ENCODE measurements at places on chromosomes 12 and 14. TPM values are rescaled to one million over a fixed set of nuclear protein-coding genes. Genes with fewer than 3 reads are reported as not detected.

DNA sequence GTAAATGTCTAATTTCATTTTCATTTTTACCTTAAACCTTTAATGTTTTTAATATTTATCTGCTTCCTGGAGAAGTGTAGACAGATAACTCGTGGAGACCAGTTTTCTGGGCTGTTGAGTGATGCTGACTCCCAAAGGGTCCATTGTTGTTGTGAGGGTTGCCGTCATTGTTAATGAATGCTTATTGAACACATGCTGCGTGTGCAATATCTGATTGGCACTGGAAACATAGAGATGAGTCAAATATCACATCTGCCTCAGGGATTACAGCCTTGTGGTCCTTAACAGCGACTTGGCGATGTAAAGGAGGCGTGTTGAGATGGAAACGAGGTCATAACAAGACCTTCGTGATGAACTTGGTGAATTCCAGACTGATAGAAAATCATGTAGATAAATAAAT lies 85.9 kb downstream of the FBXW8 start:
- no peak for ATAC-seq

- ATAC-seq, result no peak
These were observed 140.1 kb downstream of the ATP23 start for GRCh38 chr12:58081488-58081887.

DNA sequence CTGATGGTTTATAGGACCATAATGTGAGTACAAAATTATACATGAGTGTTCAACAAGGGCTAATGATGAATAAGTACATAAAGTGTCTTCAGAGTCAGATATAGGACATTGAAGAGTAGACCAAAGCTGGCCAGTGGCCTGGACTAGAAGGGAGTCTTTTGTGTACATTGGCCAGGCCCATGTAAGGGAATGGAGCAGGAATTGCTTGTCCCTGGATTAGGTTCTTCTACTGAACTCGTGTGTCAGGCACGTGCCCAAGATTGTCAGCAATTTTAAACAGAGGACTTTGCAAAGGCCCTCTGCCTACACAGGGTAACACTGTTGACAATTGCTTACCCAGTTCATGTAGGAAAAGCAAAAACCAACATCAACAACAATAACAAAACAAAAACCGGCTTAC lies 196.0 kb upstream of the SEL1L start:
- no peak for ATAC-seq

Gene SYCP3
- 0.12 TPM for total RNA-seq

DNA sequence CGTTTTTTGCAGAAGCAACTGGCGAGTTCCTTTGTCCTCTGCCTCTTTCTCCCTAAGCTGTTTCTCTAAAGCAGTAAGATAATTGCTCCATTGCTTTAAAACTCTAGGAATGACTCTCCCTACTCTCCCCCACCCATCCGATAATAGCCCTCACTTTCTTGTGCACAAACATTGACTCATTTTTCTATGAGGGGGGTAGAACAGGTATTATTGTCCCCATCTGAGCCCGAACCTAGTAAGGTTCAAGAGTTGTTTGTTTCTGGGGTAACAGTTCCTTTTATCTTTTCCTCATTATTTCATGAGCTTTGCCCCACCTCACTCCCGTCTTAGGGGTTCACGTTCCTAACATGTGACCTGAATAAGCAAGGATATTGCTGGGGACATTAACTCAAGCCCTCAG lies 190.6 kb downstream of the EMP1 start:
- ATAC-seq, result no peak

- peak; percentile 86 for ATAC-seq
These were observed at the start of gene ACOT6 for GRCh38 chr14:73612339-73613045. ACOT6 (plus strand) TSS chr14:73612517; CDS start chr14:73612572, 55 bp downstream.

GRCh38 chr14:57871459-57872080 lies 5.7 kb upstream of the SLC35F4 start:
- no peak for ATAC-seq

DNA sequence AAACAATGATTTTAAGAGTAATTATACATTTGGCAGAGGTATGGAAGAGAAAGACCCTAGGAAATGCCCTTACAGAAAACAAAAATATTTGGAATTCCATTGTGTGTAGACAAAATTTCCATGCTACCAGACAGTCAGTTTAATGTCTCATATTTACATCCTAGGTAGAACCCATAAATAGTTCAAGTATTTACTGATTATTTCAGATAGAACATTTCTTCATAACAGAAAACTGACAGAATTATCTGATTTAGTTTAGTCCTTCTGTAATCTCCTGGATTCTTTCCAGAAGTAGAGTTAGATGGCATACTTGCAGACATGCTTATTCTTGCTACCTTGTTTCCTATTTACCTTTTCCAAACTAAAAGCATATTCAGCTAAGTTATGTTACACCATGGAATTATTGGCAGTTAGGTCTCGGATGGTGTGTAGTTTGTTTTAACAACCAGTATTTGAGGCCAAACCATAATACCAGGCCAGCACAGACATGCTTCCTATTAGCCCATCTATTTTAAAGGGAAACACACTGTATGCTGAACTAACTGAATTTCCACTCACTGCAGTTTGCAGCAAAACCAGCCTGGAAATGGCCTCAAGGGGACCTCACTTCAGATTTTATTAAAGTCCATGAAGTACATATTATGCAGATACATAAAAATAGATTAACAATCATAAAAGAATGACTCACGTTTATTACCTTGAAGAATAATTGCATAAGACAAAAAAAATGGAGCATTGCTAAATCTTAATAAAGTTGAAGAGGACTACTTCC lies 126.6 kb upstream of the LRIG3 start:
- peak; percentile 92 for ATAC-seq

DNA sequence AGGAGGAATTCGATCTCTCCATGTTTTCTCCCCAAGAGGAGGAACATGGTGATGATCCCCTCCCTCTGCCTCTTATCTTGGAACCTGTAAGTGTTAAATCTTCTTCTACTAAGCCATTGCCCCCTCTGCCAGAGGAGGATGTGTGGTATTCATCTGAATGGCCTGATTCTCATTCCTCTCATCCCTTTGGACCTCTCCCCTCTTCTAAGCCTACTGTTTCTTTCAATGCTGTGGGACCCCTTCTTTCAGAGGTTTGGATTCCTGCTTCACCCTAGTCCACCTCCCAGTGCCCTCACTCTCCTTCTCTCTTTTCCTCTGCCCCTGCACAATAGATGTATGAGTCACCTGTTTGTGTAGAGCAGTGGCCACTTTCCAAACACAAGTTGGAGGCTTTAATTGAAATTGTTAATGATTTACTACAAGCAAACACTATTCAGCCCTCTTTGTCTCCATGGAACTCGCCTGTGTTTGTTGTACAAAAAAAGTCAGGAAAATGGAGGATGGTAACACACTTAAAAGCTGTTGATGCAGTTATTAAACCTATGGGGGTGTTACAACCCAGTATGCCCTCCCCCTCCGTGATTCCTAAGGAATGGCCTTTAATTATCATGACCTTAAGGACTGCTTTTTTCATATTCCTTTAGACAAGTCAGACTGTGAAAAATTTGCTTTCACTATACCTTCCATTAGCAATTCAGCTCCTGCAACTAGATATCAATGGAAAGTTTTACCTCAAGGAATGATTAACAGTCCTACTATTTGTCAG lies 192.1 kb upstream of the ALG10B start:
- ATAC-seq, result no peak

Gene KRT71
- total RNA-seq, result not detected

DNA sequence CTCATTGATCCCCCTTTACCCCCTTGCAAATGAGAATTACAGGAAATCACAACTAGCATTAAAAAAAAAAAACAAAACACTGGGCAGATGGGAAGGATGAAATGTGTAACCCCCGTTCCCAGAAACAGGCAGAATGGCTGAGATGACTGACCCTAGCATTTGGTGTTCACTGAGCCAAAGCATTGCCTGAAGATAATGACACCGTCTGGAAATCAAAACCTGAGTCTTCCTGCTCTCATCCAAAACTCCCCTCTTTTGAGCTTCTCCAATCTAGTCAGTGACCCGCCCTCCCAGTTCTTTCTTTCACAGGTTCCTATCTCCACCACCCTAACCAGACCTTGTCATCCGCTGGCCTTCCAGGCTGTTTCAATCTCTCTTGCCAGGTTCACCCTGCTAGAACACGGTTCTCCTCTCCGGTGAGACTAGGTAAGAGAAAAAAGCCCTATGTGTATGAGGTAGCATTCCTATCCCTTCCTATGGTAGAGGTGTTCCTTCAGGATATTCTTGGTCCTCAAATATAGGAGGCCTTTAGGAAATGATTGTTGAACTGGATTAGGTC lies 21.3 kb downstream of the SUSD6 start:
- no peak for ATAC-seq

DNA sequence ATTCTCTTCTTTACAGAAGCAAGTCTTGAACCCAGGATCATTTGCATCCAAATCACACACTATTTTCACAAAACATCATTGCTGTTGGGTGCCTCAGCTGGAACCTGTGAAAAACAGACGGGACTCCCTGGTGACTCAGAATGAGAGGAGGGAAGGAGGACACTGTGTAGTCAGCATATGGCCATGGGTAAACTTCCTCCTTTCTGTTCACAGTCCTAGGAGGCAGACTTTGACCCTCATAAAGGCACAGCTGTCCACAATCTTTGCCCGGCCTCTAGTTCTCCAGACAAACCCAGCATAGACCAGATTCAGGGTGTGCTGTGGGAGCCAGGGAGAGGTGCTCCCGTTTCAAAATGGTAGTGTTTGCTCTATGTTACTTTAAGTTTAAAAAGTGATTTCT lies 62.0 kb downstream of the DYRK2 start:
- peak; percentile 65 for ATAC-seq

Gene GALNT16
- 1.00 TPM for total RNA-seq

DNA sequence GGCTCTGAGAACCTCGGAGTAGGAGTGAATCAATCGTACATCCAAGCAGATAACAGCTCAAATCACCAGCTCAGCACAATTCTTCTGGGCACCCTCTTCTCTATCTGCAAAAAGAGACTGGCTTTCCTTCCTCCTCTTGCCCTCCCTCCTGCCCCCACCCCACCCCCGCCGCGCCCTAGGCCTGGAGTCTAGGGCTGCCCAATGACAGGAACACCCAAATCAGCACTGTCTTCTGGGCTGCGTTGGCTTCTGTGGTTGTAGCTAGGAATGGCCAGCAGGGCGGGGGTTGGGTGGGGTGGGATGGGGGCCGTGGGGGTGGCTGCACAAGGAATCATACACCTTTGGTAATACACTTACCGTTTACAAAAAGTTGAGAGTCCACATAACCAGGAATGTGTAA lies 28.0 kb upstream of the TMCC3 start:
- ATAC-seq, result no peak

DNA sequence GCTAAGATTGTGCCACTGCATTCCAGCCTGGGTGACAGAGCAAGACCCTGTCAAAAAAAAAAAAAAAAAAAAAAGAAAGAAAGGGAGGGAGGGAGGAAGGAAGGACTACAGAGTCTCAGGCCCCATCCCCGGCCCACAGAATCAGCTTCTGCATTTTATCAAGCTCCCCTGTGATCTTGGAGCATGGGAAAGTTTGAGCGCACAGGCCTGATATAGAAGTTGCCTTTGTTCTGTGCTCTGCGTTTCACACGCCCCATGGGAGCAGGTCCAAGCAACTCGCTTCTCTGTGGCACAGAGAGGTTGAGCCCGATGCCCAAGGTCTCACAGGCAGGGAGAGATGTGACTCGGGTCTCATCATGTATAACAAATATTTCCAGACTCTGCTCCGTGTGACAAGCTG lies 101.8 kb downstream of the PHETA1 start:
- ATAC-seq, result no peak

DNA sequence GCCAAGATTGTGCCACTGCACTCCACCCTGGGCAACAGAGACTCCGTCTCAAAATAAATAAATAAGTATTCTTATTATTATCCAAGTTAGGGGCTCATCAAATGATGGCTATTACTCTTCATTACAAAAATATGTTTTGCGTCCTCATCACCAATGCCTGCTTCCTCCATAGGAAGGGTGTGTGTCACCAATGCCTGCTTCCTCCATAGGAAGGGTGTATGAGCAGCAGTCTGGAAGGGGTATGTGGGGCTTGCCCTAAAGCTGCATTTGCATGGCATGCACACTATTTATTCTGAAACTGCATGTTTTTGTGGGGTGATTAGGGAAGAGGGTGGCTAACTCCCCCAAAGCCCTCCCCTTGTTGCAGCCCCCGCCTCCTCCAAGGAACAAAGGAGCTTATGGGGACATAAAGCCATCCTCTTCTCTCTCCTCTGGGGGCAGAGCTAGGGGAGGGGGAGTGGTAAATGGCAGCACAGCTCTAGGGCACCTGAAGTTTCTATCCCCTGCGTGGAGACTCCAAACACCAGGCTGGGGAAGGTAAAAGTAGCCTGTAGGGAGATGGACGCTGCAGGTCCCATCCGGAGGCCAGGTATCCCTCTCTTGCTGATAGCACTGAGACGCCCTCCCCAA lies 1.3 kb downstream of the CAMKK2 start:
- no peak for ATAC-seq

DNA sequence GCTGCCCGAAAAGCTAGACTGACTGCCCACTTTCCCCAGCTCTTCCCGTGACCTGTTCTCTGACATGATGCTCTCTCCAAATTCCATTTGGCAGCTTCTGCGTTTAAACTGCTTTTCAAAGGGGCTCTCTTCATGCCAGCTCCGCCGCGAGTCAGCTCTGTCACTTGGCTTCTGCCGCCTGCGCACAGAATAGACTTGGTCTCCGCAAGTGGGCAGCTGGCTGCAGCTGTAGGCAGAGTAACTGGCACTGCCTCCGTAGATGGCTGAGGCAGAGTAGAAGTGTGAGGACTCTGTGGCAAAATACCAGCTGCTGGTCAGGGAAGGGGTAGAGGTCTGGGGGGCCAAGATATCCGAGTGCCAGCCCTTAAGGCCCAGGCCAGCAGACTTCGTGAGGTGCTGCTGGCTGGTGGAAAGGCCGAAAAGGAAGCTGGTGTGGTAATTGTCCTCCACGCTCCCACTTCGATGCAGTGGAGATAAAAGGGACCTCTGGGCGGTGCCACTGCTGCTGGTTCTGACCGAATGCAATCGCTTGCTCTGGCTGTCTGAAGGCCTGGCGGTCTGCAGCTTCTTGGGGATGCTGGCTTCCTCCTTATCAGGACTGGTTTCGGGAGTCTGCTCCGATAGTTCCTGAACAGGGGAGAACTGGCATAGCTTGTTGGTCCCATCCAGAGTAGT lies 85.7 kb downstream of the DUSP16 start:
- ATAC-seq, result peak; percentile 8

DNA sequence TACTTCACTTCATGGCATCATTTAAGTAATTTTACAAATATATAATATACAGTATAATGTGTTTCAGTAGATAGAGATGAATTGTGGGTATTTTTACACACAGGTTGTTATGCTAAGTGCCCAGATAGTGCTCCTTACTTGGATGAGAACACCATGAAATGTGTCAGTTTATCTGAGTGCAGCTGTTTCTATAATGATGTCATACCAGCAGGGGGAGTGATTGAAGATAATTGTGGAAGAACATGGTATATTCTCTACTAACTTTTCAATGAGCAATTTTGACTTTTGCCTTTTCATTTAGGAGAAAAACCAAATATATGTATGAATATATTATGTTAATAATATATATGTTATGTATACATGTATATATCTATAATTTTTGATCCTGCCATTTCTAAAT lies 221.6 kb downstream of the LRRK2 start:
- ATAC-seq, result no peak

GRCh38 chr12:127482950-127483349 lies 784.0 kb upstream of the TMEM132C start:
- ATAC-seq, result no peak

Gene PIWIL1
- total RNA-seq, result not detected

- peak; percentile 63 for ATAC-seq
These were observed 88.0 kb upstream of the TMEM260 start for GRCh38 chr14:56491299-56492285.

- ATAC-seq, result no peak
These were observed 18.0 kb downstream of the TMEM63C start for GRCh38 chr14:77199590-77199989.

- no peak for ATAC-seq
These were observed 46.4 kb downstream of the STXBP6 start for GRCh38 chr14:25003537-25003936.
